Cardiac fibroblast (primary cell): ENCODE measurements at places on chromosomes 1 and 21.

DNA sequence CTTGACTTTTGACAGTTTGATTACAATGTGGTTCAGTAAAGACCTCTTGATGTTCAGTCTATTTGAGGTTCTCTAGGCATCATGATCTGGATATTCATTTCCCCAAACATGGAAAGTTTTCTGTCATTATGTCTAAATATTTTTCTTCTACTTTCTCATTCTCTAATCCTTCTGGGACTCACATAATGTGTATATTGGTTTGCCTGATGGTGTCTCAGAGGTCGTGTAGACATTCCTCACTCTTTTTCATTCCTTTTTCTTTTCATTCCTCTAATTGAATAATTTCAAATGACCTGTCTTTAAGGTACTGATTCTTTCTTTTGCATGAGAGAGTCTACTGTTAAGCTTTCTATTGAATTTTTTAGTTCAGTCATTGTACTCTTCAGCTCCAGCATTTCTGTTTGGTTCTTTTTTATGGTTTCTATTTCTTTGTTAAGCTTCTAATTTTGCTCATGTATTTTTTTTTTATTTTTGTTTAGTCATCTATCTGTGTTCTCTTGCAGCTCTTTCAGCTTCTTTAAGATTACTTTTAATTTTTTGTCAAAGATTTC is 158.4 kb downstream of the GDAP2 start:
- DNase-seq = no peak

DNA sequence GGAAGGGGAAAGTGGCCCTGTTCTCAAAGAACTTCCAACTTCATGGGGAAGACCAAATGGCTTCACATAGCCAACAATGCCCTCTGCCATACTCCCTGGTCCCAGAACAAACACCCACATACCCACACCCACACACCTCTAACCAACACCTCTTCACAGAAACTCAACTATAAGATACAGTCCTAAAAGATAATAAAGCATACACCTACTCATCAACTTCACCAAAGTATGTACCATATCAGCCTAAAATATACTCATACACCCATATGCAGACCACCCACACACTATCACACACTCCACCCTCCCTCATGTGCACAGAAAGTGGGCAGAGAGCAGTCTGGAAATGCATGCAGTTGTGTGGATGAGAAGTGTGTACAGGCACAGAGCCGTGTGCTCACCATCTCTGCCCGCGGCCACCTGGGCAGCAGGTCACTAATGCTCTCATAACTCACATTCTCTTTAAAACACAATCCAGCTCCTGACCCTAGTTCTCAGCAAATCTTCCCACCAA is 27.7 kb downstream of the IQGAP3 start:
- no peak for DNase-seq

GRCh38 chr1:44613941-44614340 is 60.3 kb downstream of the TMEM53 start:
- DNase-seq = no peak

GRCh38 chr1:182601416-182601786 is 2.8 kb downstream of the RGS16 start:
- peak; percentile 87 for DNase-seq

- no peak for DNase-seq
Measured at GRCh38 chr1:87450615-87451209, 122.0 kb downstream of the LMO4 start.

DNA sequence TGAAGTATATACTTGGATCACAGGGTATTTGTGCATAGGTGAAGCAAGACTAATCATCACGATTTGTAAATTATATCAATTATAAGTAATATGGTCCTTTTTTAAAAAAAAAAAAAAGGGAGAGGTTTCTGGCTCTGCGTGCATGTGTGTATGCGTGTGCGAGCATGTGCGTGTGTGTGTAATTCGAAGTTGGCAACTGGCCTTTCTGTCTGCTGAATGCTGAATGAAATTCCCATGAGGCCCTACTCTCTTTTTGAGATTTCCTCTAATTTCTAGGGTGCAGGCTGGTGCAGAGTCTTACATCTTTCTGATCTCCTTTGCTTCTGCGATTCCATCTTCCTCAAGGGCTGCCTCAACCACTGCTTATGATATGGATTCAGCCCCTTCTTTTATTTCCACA is 212.2 kb downstream of the URB2 start:
- DNase-seq = no peak

DNA sequence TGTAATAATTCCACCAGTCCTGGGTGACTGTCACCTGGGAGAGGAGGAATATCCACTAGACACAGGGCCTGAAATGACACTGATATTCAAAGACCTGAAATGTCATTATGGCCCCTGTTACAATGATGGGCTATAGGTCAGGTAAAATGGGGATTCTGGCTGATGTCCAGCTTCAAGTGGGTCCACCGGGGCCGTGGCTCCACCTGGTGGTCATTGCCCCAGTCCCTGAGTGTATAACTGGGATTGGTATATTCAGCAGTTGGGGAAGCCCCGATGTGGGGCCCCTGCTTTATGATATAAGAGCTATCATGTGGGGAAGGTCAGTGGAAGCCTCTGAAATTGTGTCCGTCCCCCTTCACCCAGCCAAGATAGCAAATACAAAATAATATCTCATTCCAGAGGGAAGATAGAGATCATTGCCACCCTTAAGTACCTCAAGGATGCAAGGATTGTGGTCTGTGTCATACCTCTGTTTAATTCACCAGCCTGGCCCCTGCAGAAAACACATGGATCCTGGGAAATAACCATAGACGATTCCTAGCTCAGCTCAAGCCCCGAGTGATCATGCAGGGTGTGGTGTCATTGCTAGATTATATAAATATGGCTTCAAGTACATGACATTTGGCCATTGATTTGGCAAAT is 19.4 kb downstream of the PLEKHO1 start:
- DNase-seq = peak; percentile 75

- no peak for DNase-seq
Measured at GRCh38 chr1:19684677-19685076, 20.0 kb downstream of the HTR6 start.

DNA sequence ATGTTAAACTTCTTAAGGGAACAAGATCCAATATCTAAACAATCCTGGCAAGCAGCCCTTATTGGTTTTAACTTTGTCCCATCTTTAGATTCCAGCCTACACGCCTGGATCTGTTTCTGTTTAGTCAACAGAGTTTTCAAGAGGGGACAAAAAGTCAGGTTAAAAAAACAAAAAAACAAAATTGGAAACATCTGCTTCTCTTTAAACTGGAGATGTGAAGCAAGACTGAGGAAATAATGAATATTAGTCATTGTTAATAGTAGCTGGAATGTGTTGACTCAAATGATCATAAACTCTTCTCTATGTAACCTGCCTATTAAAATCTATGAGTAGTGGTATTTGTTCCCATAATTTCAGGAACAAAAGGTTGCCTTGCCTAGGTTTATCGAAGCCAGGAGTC is 55.0 kb downstream of the NID1 start:
- DNase-seq = peak; percentile 94

- no peak for DNase-seq
Measured at GRCh38 chr1:168104535-168104934, 32.2 kb downstream of the GPR161 start.

DNA sequence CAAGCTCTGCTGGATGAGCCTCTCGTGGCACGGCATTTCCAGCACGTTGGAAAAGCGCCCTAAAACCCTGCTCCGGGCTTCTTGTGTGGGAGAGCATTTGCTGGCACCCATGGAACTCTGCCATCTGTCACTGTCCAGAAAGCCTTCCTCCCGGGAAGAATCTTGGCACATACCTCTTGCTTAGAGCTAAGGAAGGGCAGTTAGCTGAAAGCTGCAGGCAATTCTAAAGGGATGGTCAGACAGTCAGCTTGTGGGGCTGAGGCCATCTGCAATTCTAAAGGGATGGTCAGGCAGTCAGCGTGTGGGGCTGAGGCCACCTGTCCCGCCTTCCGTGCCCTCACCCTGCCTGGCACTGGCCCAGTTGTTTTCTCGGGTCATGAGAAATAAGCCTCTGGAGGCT is 139.0 kb upstream of the TMEM51 start:
- no peak for DNase-seq

- DNase-seq = peak; percentile 50
Measured at GRCh38 chr1:77459881-77460280, 178.1 kb downstream of the AK5 start.

GRCh38 chr21:46639489-46640386 is 4.3 kb downstream of the PRMT2 start:
- DNase-seq = peak; percentile 58

DNA sequence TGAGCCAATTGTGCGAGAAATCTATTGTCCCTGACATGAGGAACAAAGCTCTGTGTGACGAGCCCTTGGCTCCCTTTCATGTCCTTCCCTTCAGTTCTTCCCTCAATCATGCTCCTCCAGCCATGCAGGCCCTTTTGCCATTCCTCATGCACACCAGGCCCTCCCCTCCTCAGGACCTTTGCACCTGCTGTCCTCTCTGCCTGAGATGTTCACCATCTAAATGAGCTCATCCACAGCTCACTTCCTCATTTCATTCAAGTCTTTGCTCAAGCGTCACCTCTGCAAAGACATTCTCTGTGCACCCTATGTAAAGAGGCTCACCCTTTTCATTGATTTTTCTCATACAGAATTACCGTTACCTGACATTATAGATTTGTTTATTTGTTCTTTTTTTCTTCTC is 43.7 kb downstream of the C8B start:
- no peak for DNase-seq

DNA sequence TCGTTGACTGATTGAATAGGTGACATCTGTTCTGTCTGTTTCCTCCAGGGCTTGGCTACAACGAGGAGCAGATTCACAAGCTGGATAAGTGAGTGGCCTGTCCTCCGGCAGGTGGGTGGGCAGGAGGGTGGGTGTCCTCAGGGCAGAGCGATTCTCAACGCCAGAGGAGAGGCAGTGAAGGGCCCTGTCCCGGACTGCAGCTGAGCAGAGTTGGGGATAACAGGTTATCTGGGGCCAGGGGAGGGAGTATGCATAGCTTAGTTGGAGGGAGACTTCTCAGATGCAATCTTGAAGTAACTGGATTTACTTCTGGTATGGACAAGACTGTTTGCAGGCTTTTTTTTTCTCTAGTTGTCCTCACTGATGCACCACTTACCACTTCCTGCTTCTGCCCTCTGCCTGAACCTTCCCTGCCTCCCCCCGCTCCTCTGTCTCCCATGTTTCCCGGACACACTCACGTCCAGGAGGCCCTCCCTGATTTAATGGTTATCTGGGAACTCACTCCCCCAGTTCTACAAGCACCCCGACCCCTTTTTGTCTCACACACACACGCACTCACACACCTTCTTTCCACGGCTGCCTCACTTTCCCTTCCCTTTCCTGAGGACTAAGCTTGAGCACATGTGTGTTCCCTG is 16.4 kb upstream of the RASSF5 start:
- DNase-seq = peak; percentile 43

DNA sequence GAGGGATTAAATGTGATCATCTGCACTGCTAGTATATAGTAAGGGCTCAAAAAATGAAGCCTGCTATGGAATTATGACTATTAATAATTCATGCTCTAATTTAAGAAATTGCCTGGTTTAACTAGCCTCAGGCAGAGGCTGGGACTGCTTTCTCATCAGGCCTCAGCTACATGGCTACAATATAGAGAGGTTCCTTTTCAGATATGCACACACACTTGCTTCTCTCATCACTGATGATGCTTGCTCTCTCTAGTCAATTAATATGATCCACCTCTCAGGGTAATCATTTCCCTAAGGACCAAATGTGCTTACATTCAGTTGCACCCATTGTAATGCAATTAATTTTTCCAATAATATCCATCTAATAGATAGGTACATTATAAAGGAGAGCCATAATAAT is 324.9 kb upstream of the ST6GALNAC5 start:
- DNase-seq = no peak

- no peak for DNase-seq
Measured at GRCh38 chr21:41613533-41613909, 105.6 kb upstream of the TMPRSS2 start.

GRCh38 chr1:229240532-229240931 is 30.4 kb upstream of the RAB4A start:
- DNase-seq = no peak

DNA sequence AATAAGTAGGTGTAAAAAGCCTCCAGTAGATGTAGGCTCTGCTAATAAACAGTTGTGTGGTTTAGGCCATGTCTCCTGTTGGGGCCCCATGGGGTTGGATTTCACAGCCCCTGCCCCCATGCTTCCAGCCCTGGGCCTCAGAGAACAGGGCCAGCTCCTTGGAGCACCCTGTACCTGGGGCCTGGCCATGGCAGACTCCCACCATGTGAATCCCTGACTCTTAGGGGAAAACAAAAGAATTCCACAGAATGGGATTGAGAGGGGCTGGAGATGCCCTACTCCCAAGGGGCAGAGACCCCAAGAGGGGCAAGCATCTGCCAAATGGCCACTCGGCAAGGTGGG is 11.5 kb downstream of the LRP8 start:
- no peak for DNase-seq

DNA sequence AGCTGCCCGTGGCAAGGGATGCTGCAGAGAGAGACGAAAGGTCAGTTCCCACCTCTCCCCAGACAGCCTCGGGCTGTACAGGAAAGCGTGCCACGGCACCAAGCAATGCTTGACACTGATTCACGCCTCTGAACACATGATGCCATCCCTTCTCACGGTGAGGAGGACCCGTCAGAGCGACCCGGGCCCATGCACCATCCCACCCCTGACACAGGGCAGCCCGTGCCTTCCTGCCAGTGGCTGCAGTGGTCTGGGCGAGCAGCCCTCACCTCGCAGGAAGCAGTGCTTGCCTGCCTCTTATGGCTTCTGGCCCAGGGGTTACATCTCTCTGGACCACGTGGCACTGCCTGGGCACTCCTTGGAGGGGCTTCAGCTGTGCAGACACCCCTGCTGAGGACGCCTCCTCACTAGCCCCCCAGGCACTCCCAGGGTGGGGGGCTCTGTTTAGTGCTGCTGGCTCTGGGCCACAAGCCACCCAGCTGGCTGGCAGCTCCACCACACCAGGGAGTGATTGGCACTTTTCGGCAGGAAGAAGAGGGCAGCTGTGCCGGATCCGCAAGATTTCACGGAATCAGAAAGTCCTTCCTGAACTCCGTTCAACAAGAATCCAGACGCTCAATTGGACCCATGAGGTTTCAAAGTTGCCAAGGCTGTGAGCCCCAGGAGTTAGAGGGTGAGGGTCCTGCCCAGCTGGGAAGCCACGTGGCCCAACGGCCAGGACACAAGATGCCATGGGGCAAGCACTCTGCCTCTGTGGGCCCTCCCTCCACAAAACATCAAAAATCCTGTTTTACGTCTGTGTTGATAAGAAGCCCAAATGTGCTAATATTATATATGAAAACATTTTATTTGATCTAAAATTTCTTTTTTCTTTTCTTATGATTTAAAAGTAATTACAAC is 34.8 kb upstream of the SLC19A1 start:
- no peak for DNase-seq

GRCh38 chr21:41054018-41054578 is 113.9 kb upstream of the BACE2 start:
- DNase-seq = no peak

DNA sequence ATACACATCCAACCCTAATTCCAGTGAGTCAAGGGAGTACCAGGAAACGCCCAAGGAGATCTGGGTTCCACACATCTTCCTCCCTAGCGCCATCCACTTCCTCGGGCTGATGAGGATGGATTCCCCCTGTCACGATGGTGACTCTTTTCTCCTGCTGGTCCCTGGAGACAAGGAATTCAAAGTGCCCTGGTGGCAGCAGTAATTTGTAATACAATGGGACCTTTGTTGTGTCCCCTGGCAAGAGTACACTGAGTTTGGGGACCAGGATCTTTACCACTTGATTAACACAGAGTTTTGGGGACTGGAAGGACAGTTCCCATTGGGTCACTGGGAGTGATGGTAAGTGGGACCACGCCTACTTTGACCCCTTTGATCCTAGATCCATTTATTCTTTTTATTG is 9.4 kb upstream of the JAK1 start:
- no peak for DNase-seq
